ENCODE measurements at places on chromosomes 16 and 17.

- DNase-seq, result no peak
These were observed 7.2 kb upstream of the IRF8 start for GRCh38 chr16:85891776-85892166.

DNA sequence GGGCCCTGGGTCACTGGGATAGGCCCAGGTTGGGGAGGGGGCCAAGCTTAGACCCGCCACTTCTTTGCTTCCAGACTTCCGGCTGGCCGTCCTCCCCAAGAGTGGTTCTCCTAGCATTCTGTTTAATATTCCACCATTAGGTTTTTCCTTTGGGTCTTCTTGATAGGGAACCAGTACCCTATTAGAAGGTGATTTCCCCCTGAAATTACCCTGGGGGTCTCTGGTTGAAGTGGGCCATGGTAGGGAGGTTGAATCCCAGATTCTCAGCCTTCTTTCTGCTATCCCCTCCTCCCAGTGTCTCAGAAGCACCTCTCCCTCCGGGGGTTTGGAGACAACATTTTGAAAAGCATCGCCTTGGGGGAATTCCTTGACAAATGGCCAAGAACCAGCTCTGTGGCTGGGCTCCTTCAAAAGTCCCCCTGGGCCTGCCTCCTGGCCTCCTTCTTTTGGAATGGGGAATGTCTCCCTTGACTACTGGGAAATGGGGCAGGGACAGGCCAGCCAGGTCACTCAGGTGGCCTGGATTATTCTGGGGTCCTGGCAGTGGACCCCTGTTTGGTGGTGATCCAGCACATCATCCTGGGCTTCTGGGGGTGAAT is 5.7 kb downstream of the LASP1 start:
- DNase-seq, result no peak

DNA sequence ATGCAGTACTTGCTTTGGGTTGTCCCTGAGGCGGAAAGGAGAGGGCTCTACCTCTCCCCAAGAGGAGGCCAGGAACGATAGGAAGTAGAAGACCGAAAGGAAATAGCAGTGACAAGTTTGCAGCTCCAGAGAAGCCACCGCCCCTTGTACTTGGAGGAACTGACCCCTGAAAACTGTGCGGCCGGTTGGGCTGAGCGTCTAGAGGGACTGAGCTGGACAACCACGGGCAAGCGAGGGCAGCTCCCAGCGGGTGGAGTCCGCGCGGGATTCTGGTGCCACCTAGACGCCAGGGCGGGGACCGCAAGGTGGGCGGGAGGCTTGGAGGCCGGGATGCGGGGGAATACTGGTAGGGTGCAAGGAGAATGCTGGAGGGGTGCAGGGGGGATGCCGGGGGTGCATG is 1.3 kb upstream of the SLC6A4 start:
- DNase-seq, result peak; percentile 16

- peak; percentile 66 for DNase-seq
These were observed 35.0 kb upstream of the MRC2 start for GRCh38 chr17:62592341-62593099.

- DNase-seq, result no peak
These were observed 6.4 kb upstream of the MTSS2 start for GRCh38 chr16:70692130-70692872.

- no peak for DNase-seq
These were observed 2.2 kb downstream of the KRT13 start for GRCh38 chr17:41503202-41503601.

DNA sequence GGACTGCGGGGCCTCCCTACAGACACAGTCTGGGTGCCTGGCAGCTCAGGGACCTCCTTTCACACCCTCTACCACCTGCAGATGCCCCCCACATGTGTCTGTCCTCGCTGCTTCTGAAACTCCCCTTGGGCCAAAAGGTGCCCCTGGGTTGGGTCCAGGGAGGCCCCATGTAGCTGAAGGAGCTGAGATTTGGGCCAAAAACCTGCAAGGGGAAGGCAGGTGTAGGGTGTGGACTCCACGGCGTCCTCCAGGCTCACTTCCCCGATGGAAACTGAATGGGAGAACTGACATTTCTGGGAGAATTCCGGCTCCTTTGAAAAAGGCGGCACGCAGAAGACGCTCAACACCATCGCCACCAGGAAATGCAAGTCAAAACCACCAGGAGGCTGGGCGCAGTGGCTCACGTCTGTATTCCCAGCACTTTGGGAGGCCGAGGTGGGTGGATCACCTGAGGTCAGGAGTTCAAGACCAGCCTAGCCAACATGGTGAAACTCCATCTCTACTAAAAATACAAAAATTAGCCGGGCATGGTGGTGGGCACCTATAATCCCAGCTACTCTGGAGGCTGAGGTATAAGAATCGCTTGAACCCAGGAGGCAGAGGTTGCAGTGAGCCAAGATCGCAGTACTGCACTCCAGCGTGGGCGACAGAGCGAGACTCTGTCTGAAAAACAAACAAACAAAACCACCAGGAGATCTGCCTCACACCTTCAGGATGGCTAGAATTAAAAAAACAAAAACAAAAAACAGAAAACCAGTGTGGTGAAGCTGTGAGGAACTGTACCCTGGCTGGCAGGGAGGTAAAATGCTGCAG is 13.2 kb upstream of the BAIAP2 start:
- DNase-seq, result no peak

GRCh38 chr17:80671825-80672110 is 127.1 kb downstream of the RPTOR start:
- no peak for DNase-seq

DNA sequence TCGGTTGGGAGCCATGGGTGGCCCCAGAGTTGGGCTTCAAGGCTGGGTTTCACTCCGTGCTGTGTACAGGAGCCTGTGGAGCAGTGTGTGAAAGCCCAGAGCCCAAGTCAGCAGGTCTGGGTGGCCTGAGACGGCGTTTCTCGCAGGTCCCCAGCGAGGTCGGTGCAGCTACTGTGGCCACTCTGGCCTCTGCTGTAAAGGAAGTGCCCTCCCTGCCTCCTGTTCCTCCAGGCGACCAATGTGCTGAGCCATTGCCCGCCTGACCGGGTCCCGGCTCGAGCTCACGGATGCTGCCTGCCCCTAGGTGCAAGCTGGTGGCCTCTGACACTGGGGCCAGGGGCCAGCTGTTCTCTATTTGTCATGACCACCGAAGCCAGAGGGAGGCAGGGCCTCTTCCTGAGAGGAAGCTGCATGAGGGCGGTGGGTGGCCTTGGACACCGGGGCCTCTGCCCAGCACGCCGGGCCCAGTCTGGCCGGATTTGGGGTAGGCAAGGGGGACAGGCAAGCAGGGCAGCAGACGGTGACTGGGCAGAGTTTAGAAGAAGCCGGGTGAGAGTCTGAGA is 170.9 kb downstream of the IRF8 start:
- no peak for DNase-seq

GRCh38 chr16:84284154-84284722 is 10.4 kb upstream of the WFDC1 start:
- DNase-seq, result peak; percentile 8

- DNase-seq, result no peak
These were observed 1343.7 kb upstream of the GOT2 start for GRCh38 chr16:60077861-60078260.

DNA sequence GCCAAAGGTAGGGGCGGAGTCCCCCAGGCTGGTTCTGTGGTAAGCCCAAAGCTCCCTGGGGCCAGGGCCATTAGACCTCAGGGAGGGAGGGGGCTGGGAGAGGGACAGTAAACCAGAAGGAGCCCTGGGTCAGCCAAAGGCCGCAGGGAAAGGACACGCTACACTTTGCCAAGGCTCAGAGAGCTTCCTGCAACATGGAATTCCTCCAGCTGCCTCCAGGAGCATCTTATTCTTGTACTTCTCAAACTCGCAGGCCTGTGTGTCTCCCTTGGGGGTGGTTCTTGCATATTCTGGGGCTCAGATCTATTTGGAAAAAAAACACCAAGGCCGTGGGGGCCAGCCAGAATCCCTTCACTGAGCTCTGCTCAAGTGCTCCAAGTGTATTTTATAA is 25.1 kb downstream of the AKAP1 start:
- DNase-seq, result no peak

DNA sequence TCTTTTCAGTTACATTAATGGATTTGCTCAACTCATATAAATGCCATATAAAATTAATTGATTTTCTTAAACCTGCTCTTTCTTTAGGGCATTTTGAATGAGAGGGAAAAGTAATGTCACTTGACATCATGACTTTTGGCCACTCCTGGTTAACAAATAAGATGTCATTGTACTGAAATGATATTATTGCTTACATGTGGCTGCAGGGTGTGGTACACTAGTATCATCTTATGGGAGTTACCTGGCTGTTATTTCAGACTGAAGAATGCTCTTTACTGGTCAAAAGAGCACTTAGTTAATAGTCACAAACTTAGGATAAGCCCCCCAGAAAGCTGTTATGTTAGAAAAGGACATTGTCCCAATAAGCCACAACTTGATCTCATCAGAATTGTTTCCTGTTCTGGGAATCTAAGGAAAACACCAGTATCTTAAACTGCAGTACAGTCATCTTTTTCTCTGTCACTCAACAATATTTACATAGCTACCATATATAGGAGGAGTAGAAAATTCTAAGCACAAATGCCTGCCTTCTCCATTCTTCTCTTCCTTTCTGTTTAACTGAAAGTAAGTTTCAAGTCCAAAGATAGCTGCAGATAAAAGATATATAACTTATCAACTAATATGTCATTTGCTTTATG is 53.9 kb upstream of the MRC2 start:
- peak; percentile 38 for DNase-seq

DNA sequence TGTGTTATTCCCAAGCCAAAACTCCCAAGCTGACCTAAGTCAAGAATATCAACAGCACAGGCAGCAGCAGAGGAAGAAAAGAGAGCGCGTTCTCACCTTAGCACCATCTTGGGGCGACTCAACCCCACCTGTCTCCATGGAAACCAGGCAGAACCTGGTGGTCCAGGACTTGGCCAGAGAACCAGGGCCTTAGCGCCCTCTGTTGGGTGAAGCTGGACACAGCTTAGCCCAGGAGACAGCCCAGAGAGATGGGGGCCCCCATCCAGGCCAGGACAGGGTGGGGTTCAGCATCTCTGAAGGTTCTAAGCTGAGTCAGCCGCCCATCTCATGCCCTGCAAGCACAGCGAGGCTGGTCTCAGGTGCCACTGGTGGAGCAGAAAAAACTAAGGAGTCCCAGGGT is 60.1 kb upstream of the TMEM132E start:
- DNase-seq, result peak; percentile 6

- DNase-seq, result no peak
These were observed 17.9 kb downstream of the KPNA2 start for GRCh38 chr17:68053231-68054013.

GRCh38 chr17:61284174-61284573 is 115.5 kb upstream of the TBX2 start:
- peak; percentile 87 for DNase-seq

GRCh38 chr16:84392031-84392360 is 23.7 kb downstream of the ATP2C2 start:
- DNase-seq, result no peak

- peak; percentile 69 for DNase-seq
These were observed 70.0 kb upstream of the PMFBP1 start for GRCh38 chr16:72241930-72242329.

DNA sequence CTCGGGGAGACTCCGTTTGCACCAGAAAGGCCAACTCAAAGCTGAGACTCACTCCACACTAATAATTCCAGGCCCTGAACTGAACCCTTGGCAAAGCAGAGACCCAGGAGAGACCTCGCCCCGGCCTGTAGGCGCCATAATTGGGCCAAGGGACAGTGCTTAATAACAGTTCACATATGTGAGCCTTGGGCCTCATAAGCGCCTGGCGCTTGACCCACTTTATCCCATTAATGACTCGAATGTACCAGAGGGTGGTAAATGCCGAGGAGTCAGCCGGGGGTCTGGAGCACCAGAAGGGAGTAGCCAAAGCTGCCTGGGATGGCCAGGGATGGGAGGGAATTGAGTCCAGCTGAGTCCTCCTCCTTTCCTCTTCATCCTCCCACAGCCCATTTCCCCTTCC is 24.6 kb downstream of the SLC6A4 start:
- no peak for DNase-seq

DNA sequence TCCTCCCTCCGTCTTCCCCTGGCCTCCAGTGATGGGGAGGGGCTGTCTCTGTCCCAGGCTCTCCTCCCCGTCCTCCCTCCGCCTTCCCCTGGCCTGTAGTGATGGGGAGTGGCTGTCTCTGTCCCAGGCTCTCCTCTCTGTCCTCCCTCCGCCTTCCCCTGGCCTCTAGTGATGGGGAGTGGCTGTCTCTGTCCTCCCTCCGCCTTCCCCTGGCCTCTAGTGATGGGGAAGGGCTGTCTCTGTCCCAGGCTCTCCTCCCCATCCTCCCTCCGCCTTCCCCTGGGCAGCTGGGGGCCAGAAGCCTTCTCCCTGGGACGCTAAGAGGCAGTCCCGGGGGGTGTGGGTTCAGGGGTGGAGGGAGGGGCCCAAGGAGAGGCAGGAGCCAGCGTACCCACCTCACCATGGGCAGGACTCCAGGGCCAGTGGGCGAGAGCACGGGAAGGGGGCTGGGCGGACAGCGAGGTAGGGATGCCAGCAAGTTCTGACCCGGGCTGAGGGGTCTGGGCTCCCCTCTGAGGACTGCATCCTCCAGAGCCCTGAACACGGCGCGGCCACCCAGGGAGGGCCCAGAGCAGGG is 14.8 kb downstream of the UTS2R start:
- DNase-seq, result no peak

- DNase-seq, result peak; percentile 21
These were observed 94.8 kb downstream of the TNFRSF13B start for GRCh38 chr17:16877099-16877498.

- peak; percentile 52 for DNase-seq
These were observed 3.2 kb upstream of the METRN start for GRCh38 chr16:711548-712320.

- DNase-seq, result no peak
These were observed 74.1 kb downstream of the CCDC182 start for GRCh38 chr17:57670769-57671569.

GRCh38 chr17:65297384-65297783 is 160.2 kb downstream of the RGS9 start:
- peak; percentile 80 for DNase-seq

DNA sequence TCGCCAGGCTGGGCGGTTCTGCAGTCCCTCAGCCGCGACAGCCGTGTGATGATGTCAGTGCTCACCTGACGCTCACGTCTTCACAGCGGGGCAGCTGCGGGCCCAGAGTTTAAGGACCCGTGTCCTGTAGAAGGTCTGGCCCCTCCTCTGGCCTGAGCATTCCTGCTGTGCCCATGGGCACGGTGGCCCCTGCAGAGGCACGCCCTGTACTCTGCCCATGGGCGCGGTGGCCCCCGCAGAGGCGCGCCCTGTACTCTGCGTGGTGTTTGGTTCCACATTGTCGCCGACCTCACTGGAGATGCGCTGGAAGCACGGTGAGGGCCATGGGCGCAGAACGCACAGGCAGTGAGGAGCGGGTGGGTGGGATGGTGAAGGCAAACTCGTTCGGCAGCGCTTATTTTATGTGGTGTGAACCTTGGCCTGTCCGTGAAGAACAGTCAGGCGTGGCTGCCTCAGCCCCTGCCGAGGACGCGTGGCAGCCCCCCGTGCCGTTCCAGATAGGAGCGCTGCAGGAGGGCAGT is 122.0 kb downstream of the BANP start:
- no peak for DNase-seq

GRCh38 chr16:75306099-75306762 is 54.8 kb upstream of the BCAR1 start:
- peak; percentile 58 for DNase-seq
